ENCODE measurements at places on chromosomes 1 and 21. TPM values are rescaled to one million over a fixed set of nuclear protein-coding genes. Genes with fewer than 3 reads are reported as not detected.

Gene PERM1
- total RNA-seq: not detected

GRCh38 chr1:114330451-114330983 is 176.8 kb upstream of the SYT6 start:
- DNase-seq: no peak

Gene HRNR
- total RNA-seq: not detected

Gene DNMT3L
- total RNA-seq: not detected

Gene TAL1
- total RNA-seq: 1.2 TPM

Gene RAB42
- 0.99 TPM for total RNA-seq

Gene FMN2
- total RNA-seq: 3.0 TPM

DNA sequence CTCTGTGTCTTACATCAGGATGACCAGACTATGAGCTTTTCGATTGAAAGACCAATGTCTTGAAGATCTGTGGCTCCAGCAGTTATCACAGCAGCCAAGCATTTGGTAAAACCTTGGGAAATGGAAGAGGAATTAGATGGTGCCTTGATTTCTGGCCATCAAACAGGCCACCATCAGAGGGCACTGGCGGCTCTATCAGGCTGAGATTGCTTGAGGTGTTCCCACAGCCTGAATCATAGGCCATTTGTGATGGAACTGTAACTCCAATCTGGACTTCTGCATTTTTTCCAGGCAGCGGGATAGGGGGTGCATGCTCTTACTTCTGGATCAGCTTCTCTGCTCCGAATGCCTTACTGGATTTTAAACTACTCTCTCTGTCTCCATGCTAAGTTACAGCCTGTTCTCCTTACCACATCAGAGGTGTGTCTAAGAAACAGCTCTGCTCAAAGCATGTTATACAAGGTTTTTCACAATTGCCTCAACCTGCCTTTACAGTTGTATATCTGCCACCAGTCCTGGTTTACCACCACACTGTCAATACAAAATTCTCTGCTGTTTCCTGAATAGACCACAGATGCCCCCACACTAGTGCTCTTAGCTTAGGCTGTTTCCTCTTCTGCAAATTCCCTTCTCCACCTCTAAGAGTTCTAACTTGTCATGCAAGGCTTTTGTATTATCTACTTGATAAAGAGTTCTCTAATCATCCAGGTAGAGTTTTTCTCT is 180.9 kb downstream of the PTGER3 start:
- no peak for DNase-seq

GRCh38 chr21:37658121-37658816 is 258.0 kb downstream of the KCNJ6 start:
- DNase-seq: no peak

All from colonic mucosa (tissue), 4 donors.